ENCODE measurements at places on chromosomes 6 and 20.

DNA sequence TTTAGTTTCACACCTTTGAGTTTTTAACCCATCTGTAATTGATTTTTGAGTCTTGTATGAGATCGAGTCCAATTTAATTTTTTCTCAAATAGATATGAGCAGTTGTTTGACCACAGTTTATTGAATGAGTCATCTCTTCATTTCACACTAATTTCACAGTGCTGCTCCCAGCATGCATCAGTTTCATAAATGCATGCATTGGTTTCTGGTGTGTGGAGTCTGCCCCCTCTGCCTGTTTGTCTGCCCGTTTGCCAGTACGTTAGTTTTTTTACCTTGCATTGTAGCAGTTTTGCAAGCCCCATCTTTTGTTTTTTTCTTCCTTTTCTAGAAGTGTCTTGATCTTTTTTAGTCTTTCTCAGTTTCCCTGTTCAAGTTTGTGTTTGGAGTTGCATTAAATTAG, 11.9 kb downstream of the SLX4IP start:
- DNase-seq = peak; percentile 83

GRCh38 chr6:111750753-111751673, 122.2 kb downstream of the FYN start:
- no peak for DNase-seq

DNA sequence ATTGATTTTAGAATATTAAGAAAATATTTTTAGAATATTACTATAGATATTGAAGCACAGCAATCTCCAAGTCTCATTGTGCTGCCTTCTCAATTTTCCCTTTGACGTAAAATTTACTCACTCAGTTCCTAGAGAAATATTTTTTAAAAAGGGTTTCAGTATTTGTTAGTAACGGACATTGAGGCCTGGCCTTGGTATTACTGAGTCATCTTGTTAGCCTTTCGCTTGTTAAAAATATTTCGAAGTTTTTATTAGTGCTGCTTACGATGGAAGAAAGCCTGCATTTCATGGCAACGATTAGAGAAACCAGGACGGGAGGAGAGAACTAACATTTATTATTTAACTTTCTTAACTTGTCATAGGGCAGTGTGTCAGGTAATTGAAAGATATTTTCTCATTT, 82.2 kb downstream of the TIAM2 start:
- no peak for DNase-seq

- DNase-seq = no peak
These were observed 270.5 kb downstream of the CDH4 start for GRCh38 chr20:61522498-61523090.

GRCh38 chr6:144824018-144824417, 538.9 kb downstream of the UTRN start:
- DNase-seq = no peak

DNA sequence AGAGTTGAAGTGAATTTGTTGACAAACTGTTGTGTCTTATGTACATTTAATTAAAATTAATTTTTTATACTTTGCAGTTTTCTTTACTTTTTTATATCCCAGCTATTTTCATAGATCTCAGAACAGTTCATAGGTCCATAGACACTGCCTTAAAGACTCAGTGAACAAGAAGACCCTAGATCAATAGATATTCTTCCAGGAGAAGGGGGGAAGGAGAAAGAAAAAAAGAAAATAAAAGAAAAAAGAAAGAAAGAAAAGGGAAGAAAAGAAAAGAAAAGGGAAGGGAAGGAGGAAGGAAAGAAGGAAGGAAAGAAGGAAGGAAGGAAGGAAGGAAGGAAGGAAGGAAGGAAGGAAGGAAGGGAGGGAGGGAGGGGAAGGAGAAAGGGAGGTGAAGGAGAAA, 130.8 kb downstream of the MAFB start:
- DNase-seq = no peak

DNA sequence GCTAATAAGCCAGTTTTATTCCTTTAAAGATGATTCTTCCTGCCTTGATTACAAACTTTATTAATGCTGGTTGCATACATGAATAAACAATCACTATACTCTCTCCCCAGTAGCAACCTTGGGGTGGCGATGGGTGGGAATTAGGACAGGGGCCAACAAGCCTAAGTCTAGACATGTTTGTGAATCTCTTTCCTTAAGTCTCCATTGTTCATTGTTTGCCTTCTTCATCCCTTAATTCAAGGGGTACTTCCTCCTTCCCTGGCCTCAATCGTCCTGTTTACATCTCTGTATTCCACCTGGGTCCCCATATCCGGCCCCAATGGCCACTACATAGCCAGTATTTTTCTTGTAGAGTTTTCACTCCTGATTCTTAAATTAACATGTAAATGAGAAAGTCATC, 66.0 kb downstream of the ARHGAP18 start:
- DNase-seq = no peak

DNA sequence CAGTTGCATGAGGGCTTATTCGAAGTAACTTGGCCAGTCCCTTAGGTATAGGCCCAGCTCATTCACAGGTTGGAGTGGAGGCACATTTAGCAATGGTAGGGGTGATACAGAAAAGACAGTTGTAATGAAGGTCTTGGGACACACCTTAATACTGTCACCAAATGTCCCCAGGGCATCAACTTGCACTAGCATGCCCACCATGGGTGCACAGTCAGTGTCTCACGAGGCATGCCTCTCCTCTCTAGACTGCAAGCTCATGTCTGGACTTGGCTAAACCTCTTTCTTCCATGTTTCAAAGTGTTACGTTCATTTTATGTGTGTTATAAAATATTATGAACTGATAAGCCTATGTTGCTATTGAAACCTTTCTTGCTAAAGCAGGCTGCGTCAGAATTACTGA, 124.0 kb upstream of the ECI2 start:
- DNase-seq = no peak

GRCh38 chr6:87822011-87822410, 120.0 kb upstream of the AKIRIN2 start:
- no peak for DNase-seq

DNA sequence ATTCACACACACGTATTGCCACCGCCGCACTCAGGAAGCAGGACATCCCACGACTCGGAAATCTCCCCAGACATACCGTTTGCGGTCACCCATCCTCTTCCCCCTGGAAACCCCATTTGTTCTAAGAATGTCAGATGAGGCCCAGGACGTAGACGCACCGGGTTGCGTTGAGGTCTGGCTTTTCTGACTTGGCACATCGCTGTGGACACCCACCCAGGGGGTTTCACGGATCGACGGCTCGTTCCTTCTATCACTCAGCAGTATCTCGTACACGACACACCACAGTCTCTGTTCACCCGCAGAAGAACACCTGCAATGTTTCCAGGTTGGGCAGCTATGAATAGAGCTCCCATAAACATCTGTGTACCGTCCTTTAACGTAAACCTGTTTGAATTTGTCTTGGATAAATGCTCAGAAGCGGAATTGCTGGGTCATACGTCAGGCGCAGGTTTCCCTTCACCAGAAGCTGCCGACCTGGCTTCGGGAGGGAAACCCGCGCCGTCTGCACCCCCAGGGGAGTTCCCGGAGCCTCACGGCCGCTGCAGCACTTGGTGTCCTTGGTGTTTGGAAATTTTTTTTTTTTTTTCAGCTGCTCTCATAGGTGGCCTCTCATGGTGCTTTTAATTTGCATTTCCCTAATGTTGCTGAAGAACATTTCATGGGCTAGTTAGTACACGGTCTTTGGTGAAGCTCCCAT, 9.3 kb upstream of the EEF1A2 start:
- DNase-seq = peak; percentile 95

DNA sequence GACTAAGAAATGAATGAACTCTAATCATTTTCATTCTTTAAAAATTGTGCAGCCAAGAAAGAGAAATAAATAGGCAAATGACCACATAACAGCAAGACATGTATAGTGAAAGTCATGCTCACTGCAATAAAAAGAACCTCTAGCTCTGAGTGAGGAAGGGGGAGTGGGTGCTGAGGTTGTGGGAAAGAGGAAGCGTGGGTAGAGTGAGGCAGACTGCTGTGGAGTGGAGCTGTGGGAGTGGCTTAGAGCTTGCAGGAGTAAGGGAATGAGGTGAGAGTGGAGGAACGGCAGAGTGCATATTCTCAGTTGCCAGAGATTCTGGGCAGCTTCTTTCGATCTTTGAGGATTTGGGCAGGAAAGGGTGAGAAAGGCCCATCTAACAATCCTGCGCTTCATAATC, 10.4 kb downstream of the DEFB129 start:
- DNase-seq = no peak

GRCh38 chr6:52635049-52635577, 35.8 kb upstream of the TMEM14A start:
- no peak for DNase-seq

GRCh38 chr6:143451531-143451930, 926 bp downstream of the PEX3 start:
- DNase-seq = no peak

DNA sequence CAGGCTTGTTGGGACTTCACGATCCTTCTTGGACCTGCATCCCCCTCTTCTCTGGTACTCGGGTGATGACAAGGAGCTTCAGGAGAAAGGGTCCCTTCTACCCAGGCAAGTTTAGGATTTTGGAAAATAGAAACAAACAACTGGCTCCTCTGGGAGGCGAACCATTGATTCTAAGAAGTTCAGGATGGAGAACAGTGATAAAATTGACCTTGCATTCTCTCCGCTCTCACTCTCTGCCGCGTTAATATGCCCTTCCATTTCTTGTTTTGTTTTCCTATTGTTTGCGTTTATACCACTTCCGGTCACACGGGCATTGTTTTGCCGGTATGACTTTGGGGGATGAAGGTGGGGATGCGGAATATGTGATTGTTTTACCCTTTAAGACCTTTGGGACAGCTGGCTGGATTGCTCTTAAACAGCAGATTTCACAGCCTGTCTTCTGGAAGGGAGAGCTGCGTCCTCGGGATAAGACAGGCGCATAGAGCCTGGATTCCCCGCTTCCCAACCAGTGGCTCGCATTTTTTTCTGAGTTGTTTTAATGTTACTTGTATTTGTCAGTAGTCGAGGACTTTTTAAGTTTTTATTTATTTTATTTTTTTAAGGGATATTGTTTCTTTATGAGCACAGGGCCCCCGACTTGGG, 144.3 kb upstream of the ZNF184 start:
- DNase-seq = no peak

Measured in NCI-H2171 treated with DMSO at 0.1 percent for 48 hours (cell line).